ENCODE measurements at places on chromosomes 2 and 18. TPM values are rescaled to one million over a fixed set of nuclear protein-coding genes. Genes with fewer than 3 reads are reported as not detected.

GRCh38 chr2:207061181-207061580 lies 104.6 kb downstream of the KLF7 start:
- H3K27ac ChIP-seq = no peak overlapping the region
- H3K36me3 ChIP-seq = no peaks in the 10 kb centered on the region
- H3K27me3 ChIP-seq = no peaks in the 10 kb centered on the region
- peaks cover 35% of the 10 kb centered on the region for H3K4me1 ChIP-seq

- no peak for DNase-seq
- H3K27me3 ChIP-seq = peaks cover 4% of the 10 kb centered on the region
- no peak overlapping the region for H3K27ac ChIP-seq
- H3K36me3 ChIP-seq = no peaks in the 10 kb centered on the region
These were observed 18.1 kb upstream of the CREG2 start for GRCh38 chr2:101405351-101405899.

DNA sequence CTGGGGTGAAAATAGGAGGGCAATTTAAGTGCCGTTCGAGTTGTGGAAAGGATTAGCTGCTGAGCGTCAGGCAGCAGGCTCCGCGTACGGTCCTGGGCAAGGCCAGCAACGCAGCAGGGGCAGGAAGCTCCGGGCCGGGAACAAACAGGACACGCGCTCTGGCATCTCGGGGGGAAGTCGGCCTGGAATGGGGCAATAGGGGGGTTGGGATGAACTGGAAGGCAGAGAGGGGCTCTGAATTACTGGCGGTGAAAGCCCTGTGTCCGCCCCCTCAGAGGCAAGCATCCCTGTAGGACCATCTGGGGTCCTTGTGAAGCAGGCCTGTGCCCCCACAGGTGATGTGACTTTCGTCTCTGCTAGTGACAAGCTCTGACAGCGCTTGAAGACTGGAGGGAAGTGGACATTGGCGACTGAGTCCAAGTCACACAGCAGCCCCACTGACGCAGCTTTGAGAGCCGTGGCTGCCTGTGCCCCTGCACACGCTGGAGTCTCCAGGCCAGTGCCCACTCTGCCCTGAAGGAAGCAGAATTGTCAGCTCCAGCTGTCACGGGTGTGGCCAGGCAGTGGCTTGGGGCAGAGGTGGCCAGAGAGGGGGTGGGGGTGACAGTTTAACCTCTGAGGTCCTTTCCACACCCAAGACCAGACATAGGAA lies 22.3 kb downstream of the GPR35 start:
- no peak overlapping the region for H3K27ac ChIP-seq
- DNase-seq = no peak
- H3K4me3 ChIP-seq = no peak overlapping the region
- peaks cover 6% of the 10 kb centered on the region for H3K4me1 ChIP-seq
- peaks cover 13% of the 10 kb centered on the region for H3K27me3 ChIP-seq
- peaks cover 5% of the 10 kb centered on the region for H3K36me3 ChIP-seq

The TCF7L1 gene
- 6.6 TPM for total RNA-seq

DNA sequence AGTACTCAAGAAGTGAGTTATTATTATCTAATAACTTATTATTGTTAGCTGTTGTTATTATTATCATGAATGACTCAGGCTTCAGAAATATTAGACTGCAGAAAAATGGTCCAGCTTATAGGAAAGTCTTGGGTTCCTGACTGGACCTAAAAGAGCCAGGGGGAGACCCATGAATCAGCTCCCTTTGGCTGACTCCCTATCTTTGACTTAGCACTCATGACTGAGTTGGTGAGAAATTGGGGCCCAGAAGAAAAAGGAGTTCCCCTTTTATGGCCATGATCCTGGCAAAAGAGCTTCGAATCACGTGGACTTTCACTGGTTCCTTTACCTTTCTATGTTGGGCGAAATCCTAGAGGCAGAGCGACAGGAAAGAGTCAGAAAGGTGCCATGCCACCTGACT lies 145.8 kb downstream of the MYO3B start:
- peaks cover 28% of the 10 kb centered on the region for H3K36me3 ChIP-seq
- H3K4me3 ChIP-seq = no peak overlapping the region
- H3K27ac ChIP-seq = no peak overlapping the region
- H3K4me1 ChIP-seq = peaks cover 4% of the 10 kb centered on the region
- H3K27me3 ChIP-seq = no peaks in the 10 kb centered on the region

- H3K27me3 ChIP-seq = peaks cover 7% of the 10 kb centered on the region
- peaks cover 5% of the 10 kb centered on the region for H3K4me1 ChIP-seq
- H3K4me3 ChIP-seq = no peak overlapping the region
These were observed 229.5 kb upstream of the EPAS1 start for GRCh38 chr2:46067501-46068305.

DNA sequence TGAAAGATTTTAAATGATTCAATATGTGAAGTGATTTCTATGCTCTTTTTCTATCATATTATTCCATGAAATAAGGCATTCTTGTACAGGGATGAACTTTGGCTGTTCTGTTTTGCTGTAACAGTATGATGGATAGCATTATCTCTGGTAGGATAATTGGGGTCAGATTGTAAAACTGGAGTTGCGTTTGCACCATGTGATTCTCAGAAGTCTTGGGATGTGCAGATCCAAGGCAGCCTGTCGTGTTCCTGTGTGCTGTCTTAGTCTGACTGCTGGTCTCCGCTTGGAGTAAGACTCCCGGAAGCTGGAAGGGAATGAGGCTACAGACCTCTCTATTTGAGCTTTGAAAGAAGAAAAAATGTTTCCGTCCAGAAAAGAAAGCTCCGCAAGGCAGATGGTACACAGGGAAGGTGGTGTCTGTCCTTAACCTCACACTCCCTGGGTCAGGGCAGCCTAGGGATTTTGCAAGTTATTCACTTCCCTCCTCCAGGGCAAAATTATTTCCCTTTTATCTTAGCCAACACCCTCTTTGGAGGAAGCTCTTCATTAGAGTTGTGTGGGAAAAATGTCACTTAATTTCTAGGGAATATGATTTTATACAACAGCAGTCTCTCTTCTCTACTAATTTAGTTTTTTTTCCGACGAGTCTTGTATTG lies 250.6 kb downstream of the PTPRM start:
- no peaks in the 10 kb centered on the region for H3K27me3 ChIP-seq
- peaks cover 27% of the 10 kb centered on the region for H3K36me3 ChIP-seq
- no peak overlapping the region for H3K27ac ChIP-seq
- no peak overlapping the region for H3K4me3 ChIP-seq
- DNase-seq = no peak

The MARCO gene
- not detected for total RNA-seq

The GALNT5 gene
- total RNA-seq = 0.10 TPM

DNA sequence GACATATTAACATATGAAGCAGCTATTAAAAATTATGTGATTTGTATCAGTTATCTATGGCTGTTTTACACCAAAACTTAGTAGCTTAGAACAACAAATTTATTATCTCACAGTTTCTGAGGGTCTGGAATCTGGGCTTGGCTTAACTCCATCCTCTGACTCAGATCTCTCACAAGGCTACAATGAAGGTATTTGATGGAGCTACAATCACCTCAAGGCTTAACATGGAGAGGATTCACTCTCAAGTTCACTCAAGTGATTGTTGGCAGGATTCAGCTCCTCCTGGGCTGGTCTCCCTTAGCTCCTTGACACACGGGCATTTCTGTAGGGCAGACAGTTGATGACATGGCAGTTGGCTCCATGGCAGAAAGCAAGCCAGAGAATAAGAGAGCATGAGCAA lies 133.0 kb upstream of the SLC14A2 start:
- no peak overlapping the region for H3K4me3 ChIP-seq
- H3K36me3 ChIP-seq = no peaks in the 10 kb centered on the region
- H3K4me1 ChIP-seq = no peaks in the 10 kb centered on the region
- H3K27me3 ChIP-seq = no peaks in the 10 kb centered on the region
- no peak overlapping the region for H3K27ac ChIP-seq

The LONRF2 gene
- 1.3 TPM for total RNA-seq

The ORC2 gene
- 28.2 TPM for total RNA-seq

DNA sequence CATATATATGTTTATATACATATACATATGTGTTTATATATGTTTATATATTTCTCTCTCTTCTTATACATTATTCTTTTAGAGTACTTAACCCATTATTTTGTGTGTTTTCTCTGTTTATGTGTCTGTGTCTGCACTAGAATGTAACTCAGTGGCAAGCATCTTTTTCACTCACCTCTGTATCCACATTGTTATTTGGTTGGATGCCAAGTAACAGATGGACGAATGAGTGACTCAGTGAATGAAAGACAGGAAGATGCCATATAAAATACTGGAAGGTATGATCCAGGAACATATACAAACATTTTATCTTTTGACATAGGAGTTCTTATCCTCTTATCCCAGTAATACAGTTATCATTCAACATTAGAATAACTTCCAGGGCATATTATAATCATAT lies 684.8 kb downstream of the RNF144A start:
- no peak overlapping the region for H3K27ac ChIP-seq
- H3K27me3 ChIP-seq = no peaks in the 10 kb centered on the region
- no peaks in the 10 kb centered on the region for H3K36me3 ChIP-seq
- no peaks in the 10 kb centered on the region for H3K4me1 ChIP-seq
- no peak for DNase-seq
- H3K4me3 ChIP-seq = no peak overlapping the region

- H3K4me1 ChIP-seq = no peaks in the 10 kb centered on the region
- H3K27ac ChIP-seq = no peak overlapping the region
- DNase-seq = no peak
These were observed 134.5 kb upstream of the ZNF804A start for GRCh38 chr2:184463866-184464248.

The SERPINB2 gene
- total RNA-seq = not detected

Data from glutamatergic neuron (in vitro differentiated cells).